ENCODE measurements at places on chromosomes 7 and 10.

GRCh38 chr10:133473270-133473669 lies 19.5 kb downstream of the SCART1 start:
- DNase-seq = no peak

GRCh38 chr10:113022265-113022664 lies 72.2 kb downstream of the TCF7L2 start:
- no peak for DNase-seq

- no peak for DNase-seq
Observed at GRCh38 chr10:121577568-121577967, 20.7 kb downstream of the FGFR2 start.

DNA sequence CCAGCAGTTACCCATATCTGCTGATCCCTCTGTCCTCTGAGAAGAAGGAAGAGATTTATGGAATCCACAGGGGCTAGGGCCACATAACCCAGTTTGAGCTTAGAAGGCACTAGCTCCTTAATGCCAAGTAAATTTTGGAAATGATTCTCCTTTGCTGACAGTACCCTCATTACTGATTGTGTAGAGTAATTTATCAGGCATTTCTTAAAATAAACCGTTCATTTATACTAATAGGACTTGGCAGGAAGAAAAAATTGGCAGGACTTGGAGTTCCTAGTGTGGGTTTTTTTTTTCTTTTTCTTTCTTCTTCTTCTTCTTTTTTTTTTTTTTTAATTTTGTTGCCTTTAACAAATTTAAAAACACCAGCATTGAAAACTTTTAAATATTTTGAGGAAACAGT lies 645.7 kb downstream of the SUGCT start:
- DNase-seq = no peak

DNA sequence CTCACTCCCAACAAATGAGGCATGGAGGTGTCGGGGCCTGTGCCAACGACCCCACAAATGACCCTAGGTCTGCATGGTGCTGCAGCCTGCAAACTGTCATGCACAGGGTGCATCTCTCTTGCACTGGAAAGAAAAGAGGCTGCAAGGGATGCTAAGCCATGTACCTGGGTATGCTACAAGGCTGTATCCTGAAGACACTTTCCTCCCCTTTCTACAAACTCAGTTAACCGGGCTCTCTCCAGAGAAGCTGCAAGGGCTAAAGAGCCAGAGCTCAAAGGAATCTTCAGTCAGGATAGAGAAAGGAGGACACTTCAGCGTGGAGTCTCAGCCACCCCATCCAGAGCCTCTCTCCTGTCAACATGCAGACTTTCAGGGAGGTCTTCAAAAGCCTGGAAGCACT lies 449.0 kb downstream of the GRID1 start:
- DNase-seq = no peak

DNA sequence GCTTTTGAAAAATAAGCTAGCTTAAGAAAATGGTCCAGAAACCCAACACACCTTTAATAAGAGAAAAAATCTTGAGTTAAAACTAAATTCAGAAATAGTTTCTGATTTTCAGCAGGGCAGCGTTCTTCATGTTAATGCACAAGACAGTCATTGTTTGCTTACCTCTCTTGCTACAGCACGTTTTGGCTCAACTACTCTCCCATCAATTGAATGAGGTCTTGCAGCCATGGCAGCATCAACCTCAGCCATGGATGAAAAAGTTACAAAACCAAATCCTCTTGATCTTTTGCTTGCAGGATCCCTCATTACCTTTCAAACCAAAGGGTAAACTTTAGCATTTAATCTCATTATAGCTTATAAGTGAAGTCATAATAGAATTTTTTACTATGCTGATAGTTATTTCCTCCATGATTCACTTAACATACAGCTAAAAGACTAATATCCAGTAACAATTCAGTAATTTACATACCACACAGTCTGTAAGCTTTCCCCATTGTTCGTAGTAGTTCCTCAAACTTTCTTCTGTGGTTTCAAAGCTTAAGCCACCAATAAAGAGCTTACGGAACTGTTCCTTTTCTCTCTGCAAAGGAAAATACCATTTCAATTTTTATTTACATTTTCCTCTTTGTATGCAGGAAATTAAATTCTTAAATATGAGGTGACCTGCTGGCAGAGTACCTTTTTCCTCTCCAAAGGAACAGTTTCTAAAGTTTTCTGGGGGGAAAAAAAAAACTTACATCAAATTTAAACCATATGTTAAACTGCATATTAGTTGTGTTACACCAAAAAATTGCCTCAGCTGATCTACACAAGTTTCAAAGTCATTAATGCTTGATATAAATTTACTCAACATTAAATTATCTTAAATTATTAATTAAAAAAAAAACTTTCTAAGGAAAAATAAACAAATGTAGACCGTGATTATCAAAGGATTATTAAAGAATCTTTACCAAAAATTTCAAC lies 3.1 kb downstream of the HNRNPA2B1 start:
- DNase-seq = no peak

DNA sequence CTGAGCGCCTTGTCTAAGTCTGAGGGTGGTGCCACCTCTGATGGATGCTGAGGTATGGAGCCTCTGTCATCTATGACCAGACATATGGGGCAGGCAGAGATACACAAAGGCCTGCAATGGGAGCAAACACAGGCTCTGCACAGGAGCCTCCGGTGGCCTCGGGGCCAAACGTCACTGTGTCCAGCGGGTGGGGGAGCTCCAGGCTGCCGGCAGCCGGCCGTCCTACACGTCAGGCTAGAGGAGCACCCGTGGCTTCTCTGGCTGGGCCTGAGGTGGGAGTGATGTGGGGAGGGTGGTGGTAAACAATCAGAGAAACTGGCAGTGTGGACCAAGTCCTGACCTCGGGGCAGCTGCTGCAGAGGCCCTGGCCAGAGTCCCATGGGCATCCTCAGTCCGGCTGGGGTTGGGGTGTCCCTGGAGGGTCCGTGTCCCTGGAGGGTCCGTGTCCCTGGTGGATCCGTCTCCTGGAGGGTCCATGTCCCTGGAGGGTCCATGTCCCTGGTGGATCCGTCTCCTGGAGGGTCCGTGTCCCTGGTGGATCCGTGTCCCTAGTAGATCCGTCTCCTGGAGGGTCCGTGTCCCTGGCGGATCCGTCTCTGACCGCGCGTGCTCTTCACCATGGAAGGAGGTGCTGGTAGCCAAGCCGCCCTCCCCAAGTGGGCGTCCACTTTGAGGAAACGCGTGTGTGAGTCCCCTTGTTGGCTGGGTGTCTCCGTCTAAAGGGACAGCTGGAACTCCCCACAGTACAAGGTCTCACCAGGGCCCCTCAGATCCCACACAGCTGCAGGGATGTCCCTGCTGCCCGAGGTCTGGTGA lies 24.2 kb upstream of the FAM20C start:
- no peak for DNase-seq

DNA sequence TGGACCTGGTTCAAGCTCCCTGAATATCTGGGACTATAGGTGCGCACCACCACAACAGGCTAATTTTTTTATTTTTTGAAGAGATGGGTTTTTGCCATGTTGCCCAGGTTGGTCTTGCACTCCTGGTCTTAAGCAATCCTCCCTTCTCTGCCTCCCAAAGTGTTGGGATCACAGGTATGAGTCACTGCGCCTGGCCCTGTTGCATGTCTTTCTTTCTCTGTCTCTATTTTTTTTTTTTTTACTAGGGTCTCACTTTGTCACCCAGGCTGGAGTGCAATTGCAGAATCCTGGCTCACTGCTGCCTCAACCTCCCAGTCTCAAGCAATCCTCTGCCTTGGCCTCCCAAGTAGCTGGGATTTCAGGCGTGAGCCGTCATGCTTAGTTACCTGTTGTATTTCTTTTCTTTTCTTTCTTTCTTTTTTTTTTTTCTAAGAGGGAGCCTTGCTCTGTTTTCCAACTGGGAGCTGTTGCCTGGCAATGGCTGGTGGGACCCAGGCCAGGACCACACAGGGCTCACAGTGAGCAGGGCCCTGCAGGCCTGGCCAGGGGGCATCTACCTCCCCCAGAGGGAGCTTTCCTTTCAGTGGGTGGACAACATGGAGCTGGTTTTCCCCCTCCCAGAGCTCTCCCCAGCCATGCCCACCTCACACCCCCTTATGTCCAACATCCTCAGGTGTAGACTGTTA lies 6.0 kb downstream of the MYL7 start:
- DNase-seq = no peak

- no peak for DNase-seq
Observed at GRCh38 chr7:30206942-30207341, 72.2 kb downstream of the MTURN start.

- DNase-seq = no peak
Observed at GRCh38 chr7:116551692-116552091, 26.9 kb downstream of the CAV1 start.

DNA sequence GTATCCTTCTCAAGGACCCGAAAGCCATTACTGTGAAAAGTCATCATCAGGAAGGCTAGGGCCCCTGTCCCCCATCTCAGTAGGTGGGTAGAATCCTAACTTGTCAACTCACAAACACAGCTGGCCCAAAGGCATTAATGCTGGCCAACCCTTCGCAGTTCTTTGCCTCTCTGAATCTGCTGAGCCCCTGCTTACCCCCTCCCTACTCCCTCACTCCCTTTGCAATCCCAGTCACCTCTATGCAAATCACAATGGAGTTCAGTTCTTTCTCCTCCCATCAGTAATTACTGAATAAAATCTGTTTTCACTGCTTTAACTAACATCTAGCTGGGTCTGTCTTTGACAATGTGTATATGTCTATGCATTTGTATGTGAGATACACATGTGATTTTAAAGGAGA lies 38.1 kb upstream of the AOAH start:
- DNase-seq = no peak

DNA sequence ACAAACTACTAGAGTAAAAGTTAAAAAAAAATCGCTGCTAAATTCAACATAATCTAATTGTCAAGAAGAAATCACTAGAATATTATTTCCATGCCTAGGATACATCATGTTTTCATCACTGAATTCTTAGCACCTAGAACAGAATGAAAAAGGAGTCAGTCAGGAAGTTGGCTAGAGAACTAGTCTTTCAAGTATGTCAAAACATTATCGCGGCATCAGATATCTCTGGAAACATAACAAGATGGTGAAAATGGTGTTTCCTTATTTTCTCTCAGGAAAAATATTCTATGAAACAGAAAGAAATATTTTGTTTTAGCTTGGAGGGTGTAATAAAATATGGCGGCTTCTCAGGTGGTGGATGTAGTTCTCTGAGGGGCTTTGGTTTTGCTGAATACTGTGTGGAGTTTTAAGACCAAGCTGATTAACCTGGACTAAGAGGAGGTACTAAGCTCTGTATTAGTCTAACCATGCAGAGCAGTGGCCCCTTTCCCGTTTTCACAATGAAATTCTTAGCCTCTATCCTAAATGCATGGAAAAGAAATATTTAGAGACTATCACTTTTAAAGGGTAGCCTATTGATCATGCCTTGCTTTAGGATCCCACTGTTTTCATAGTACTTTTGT lies 205.6 kb downstream of the MDFIC start:
- no peak for DNase-seq

DNA sequence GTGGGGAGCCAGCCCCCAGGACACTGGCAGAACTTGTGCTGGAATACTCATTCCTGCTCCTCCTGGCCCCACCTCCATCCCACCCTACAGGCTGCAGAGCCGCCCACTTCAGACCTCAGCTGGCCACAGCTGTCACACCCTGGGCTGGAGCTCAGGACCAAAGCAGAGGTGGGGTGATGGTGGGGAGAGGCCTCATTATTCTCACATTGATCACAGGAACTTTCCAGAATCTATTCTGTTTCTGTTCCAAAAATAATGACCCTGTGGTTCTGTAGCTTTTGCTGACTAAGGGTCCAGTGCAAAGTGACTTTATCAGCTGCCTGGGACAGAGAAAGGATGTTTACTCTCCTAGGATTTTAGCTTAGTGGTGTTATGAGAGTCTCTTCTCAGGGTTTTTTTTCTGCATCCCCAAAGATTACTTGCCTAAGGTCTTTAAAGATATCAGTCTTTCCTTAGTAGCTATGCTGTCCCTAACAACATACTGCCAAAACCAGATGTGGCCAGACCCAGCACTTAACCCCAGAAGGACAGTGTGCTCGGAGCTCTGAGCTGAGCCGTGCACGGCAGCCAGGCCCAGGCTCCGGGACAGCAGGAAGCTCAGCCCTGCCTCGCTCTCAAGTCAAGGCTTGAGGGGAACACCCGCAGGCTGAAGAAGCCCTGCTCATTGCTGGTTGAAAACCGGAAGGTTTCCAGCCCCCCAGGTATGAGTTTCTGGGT lies 223.3 kb downstream of the MLLT10 start:
- no peak for DNase-seq

DNA sequence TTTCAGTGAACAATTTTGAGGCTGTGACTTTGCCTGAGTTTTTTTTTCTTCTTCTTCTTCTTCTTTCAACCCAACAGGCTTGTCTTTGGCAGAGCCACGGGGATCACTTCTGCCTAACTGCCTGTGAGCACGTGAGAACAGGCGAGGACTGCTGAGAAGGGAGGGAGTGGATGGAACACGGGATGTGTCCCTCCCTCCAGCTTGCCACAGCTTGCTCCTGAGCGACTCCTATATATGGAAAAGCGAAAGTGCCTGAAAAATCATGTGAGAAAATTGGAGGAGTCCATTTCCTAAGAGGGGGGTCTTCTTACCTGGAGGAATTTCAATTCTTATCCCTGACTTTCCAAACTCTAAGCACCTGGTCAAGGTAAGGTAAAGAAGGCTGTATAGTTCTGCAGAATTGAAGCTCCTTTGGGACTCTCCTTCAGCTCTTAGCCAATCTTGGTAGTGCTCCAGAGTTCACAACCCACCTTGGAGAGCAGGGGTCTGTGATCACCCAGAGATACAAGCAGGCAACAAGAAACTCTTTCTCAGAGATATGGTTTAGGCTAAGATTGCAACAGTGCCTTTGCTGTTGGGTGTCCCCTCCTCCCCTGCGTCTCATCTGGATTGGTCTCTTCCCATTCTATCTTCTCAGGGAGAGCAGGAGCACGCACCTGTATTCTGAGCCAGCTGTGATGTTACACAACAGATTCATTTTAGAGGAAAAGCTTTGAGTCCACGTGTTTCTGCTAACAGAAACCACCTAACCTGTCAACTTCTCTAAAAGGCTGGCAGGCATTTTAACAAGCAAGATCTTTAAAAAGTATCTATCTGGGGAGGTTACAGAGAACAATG lies at the start of gene MAT1A:
MAT1A (minus strand) TSS at position 208 of the 837 bp plus-strand sequence. CDS start 235 bp downstream, outside the sequence.
- no peak for DNase-seq

DNA sequence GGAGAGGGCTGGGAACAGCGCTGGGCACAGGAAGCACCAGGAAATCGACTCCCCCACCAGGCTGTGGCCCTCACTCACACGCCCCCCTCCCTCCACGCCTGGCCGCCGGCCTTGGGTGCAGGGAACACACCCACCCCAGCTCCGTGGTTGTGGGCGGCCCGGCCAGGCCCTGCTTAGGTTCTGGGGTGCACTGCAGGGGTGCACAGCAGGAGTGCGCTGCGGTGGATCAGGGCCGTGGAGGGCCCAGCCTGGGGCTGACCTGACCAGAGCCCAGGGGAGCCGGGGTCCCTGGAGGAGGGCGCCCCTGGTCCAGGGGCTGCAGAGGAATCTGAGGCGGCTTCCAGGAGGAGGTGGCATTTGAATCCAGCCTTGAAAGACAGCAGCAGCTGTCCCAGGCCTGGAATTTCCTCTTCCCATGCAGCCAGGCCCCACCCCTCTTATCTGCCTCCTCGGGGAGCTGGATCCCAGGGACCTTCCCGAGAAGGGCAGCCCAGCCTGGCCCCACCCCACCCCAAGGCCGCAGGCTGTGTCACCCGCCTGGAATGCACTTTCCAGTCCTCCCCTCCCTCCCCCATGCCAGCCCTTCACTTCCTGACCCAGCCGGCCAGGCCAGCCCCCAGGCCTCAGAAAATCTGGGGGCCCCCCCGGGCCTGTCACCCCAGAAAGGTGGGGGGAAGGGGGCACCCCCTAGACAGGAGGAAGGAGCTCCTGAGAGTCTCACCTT lies 18.4 kb upstream of the PDGFA start:
- DNase-seq = no peak

GRCh38 chr7:46859963-46860475 lies 721.9 kb downstream of the TNS3 start:
- no peak for DNase-seq

- DNase-seq = no peak
Observed at GRCh38 chr10:69863580-69863979, 61.9 kb downstream of the COL13A1 start.

Data from activated CD4-positive, alpha-beta T cell treated with anti-CD3 and anti-CD28 coated beads, Interleukin-2, amount 50 U/mL, for 4 hours (primary cell).